ENCODE measurements at places on chromosomes 3 and 15.

GRCh38 chr15:27166917-27167316, 195.9 kb downstream of the GABRG3 start:
- no peak for DNase-seq

- no peak for DNase-seq
Observed at GRCh38 chr3:156536524-156537316, 18.2 kb downstream of the SSR3 start.

DNA sequence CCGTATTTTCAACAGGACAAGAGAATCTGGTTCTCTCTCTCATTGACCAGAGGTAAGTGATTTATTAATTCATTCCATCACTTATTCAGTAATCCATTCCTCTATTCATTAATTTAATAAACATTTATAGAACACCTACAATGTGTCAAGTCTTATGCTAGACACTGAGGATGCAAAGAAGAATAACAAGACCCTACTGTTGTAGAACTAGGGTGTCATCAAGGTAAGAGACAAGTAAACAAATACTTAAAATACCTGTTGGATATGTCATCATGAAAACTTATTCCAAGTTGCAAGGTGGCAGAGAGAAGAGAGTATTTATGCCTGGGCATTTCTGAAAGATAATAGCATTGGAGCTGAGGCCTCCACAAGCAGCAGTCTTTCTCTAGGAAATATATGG, 257.8 kb downstream of the CDIN1 start:
- no peak for DNase-seq

GRCh38 chr3:119831941-119832371, 50.1 kb downstream of the NR1I2 start:
- no peak for DNase-seq

- DNase-seq = no peak
Observed at GRCh38 chr3:171001250-171001893, 25.1 kb downstream of the SLC2A2 start.

- DNase-seq = no peak
Observed at GRCh38 chr3:197197334-197197733, 101.1 kb downstream of the DLG1 start.

GRCh38 chr3:195468391-195468776, 25.6 kb upstream of the ACAP2 start:
- no peak for DNase-seq

DNA sequence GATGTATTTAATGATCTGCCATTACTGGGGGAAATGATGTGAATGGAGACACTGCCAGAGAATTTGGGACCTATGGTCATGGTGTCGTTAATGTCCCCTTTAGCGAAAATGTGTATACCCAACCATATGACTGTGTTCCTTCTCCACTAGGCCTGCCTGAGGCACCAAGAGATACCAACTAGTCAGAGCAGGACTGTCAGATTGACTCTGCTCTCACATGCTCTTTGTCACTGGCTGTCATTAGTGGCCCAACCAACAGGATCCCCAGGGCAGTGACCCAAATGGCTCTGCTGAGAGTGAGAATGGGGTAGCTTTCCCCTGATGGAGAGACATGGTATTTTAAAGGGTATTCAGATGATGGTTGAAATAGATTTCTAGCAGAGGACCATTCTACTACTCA, 2.8 kb downstream of the TAGLN3 start:
- DNase-seq = no peak

DNA sequence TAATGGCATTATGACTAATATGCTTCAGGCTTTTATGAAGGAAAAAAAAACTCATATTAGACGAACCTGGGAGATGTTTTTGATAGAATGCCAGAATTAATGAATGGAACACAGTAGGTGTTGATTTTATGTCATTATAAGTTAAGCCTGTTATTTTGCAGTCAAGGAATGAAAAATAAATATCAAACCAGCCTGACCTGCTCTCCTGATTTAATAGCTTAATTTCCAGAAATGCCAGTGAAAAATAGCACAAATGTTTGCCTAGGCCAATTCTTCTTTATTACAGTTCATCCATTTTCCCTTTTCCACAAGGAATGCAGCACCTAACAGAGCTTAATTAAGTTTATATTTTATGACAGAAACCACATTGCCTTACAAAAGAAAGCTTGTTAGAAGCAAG, 292.0 kb downstream of the TBL1XR1 start:
- no peak for DNase-seq

DNA sequence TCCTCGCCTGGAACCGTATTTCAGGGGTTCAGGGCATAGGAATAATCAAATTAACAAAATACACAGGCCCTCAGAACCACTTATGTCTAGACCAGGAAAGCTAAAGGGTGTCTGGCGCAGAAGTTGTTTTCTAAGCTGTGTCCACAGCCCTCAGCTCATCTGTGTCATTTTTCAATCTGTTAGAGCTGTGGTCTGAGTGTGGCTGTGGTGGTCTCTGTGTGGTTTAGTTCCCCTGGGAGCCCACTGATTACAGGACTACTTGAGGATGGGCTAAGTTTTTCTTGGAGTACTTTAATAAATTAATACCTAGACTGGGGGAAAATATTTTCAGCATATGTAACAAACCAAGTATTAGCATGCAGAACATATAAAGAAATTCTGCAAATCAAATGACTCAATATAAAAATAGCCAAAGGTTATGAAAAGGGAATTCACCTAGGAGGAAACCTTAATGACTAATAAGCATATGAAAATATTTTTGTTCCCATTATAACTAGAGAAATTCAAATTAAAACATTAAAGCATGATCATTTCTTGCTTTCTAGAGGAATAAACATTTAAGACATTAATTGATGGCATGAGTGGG, 186.3 kb downstream of the SATB1 start:
- no peak for DNase-seq

DNA sequence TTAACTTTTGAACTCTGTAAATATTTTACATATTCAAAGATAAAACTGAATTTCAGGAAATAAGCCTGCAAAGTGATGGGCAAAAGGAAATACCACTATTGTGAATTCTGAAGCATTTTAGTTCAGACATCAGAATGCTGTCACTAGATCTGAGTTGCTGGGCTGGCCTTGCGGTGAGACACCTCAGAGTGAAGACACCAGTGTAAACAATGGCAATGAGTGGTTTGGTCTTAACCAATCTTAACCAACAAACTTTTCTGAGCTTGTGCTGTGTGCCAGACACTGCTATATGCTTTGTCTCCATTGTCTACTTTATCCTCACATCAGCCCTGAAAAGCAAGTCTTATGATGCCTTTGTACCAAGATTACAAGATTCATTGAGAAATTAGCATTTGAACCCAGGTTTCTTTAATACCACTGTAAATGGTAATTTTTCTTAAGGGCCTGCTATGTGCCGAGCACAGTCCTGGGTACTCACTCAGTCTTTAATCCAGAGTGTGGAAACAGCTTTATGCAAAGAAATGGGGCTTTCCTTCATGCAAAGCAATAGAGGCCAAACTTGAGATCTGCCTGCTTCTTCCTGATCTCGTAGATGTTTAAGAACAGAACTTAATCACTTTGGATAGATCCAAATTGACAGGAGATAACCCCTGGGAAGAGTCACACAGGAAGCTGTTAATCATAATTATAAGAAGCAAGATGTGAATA, 55.0 kb downstream of the TMEM39A start:
- DNase-seq = no peak

DNA sequence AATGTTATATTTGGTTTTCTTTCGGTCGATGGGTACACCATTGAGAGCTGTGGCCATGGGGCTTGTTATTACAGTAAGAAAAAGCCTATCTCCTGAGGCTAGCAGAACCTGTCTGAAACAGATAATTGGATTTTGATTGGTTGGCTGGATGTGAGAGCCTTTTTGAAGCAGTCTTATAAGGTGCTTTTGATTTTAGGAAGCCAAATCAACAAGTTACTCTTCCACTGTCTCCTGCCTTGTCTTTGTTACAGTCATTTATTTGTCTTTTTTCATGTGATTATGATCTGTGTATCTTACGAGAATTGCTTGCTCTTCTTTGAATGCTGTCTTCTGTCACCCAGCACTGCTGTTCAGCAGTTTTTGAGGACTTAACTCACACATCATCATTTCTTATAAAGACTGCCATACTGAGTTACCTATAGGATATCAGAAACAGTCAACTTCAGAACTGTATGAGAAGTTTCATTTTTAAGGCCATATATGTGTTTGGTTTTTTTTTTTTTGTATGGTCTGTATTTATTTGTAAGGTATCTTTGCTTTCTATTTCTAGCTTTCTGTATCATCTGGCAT, 51.1 kb downstream of the MEF2A start:
- no peak for DNase-seq

- no peak for DNase-seq
Observed at GRCh38 chr3:71197841-71198565, 385.5 kb downstream of the FOXP1 start.

DNA sequence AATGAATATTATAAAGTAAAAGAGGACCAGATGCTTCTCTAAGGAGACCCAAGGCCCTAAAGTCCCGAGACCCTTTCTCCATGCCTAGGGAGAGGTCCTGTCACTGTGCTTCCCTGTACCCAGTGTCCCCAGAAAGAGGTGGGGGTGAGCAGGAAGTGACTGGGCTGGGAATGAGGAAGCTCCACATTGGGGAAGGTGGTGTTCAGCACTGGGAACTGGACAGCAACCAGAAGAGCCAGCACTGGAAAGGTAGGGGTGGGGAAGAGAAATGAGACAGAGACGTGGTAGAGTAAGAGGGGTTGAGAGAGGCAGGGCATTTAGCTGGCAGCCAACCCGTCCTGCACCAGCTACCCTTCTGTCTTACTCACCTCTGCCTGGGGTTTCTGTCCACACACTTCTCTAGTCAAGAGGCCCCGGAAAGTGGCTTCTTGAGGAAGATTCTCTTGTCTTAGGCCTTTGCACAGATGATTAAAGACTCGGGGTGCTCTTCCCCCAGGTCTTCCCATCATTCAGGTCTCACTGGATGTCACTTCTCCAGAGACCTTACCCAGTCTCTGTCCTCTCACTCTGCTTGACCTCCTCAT, 12.2 kb downstream of the RRP9 start:
- DNase-seq = no peak

GRCh38 chr15:89633585-89633984, 21.7 kb downstream of the KIF7 start:
- no peak for DNase-seq

DNA sequence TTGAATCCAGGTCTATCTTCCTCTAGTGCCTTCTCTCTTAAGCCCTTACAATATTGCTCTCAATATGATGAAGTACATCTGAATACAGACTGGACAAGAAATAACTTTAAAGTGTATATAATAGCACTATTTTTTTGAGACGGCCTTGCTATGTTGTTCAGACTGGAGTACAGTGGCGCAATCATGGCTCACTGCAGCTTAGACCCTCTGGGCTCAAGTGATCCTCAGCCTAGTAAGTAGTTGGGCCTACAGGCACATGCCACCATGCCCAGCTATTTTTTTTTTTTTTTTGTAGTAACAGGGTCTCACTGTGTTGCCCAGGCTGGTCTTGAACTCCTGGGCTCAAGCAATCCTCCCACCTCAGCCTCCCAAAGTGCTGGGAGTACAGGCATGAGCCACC, 53.6 kb downstream of the MAP3K13 start:
- DNase-seq = no peak

- no peak for DNase-seq
Observed at GRCh38 chr3:115403786-115404185, 219.5 kb upstream of the GAP43 start.

DNA sequence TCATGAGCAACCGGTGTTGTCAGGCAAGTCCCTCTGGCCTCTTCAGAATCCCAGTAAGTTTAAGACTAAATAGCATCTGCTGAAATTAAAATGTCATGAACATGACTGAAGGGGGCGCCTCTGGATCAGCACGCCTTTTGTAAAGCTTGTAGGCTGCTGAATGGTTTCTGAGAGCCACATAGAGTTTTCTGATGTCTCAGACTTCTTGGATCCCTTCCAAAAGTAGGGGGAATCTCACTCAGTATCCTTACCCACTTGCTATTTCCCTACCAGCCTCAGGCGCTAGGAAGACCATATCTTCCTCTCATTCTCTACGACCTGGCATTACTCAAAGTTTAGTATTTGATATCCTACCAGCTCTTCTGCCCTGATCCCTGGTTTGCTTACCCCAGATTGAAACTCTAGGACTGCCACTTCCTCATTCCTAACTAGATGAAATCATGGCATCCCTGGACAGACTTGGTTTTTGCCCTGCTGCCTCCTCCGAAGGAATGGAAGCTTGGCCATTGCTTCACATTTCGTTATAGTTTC, 62.7 kb upstream of the CD47 start:
- DNase-seq = peak; percentile 5

DNA sequence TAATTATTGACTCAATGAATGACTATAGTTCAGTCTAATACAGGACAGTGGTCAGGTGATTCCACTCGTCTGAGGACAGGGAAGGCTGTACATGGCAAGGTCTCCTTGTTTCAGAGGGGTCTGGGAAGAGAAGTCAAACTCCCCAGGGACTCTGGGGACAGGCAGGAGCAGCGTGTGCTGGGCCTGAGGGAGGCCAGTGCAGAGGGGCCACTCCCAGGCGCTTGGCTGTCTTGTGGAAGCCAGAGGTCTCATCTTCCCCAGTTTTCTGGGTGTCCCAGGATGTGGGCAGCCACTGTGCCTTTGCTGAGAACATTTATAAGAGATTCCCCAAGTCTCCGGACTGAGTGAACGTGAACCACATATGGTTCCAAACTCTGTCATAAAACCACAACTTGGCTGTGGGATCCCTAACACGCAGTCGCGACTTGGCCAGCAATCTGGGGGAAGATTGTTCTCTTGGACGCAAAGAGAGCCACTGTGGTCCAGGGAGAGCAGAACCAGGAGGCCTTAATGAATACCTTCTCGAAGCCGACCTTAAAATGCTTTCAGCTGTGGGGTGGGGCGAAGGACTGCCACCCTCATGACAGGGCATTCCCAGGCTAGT, 30.4 kb downstream of the BHLHE40 start:
- no peak for DNase-seq

GRCh38 chr3:186875708-186876107, 33.2 kb downstream of the ADIPOQ start:
- DNase-seq = no peak

DNA sequence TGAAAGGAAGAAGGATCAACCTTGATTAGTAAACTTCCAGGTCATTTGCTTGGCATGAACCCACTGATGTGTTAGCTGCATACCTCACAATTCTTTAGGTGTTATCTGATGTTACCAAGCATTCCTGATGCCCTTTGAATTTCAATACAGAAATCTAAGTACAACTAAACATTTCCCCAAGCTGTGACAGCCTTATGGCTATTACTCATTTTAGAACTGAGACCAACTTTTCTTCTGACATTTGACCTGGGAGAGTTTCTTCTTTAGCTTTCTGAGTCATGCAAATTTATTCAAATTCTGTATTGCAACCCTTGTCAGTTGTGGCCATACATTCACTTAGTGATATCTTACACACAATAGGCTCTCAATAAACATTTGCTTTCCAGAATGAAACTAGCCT, 124.3 kb downstream of the TIGIT start:
- DNase-seq = no peak

DNA sequence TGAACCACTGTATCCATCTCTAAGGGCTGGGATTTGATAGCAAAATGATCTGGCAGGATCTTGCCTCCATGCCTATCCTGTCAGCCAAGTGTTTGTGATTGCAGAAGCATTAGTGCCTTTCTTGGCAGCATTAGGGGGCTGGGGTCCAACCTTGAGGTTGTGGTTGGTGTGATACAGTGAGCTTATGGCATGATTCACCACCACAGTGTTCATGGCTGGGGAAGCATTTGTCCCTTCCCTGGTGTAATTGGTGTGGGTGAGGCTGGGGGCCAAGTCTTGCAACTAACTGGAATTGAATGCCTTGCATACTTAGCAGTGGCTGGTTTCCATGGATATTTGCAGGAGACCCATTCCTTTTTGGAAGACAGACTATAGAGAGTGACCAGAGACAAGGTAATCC, 271.0 kb upstream of the TBL1XR1 start:
- DNase-seq = no peak

GRCh38 chr3:17817545-17817944, 75.1 kb upstream of the TBC1D5 start:
- no peak for DNase-seq

All from GM18507 (cell line).